ENCODE measurements at places on chromosomes 3 and 15. TPM values are rescaled to one million over a fixed set of nuclear protein-coding genes. Genes with fewer than 3 reads are reported as not detected.

- peaks cover 8% of the 10 kb centered on the region for H3K4me1 ChIP-seq
- H3K27me3 ChIP-seq: no peaks in the 10 kb centered on the region
- DNase-seq: no peak
- no peaks in the 10 kb centered on the region for H3K36me3 ChIP-seq
- no peak overlapping the region for H3K4me3 ChIP-seq
- no peak overlapping the region for H3K27ac ChIP-seq
These were observed 26.2 kb upstream of the ATP13A3 start for GRCh38 chr3:194512895-194513601.

DNA sequence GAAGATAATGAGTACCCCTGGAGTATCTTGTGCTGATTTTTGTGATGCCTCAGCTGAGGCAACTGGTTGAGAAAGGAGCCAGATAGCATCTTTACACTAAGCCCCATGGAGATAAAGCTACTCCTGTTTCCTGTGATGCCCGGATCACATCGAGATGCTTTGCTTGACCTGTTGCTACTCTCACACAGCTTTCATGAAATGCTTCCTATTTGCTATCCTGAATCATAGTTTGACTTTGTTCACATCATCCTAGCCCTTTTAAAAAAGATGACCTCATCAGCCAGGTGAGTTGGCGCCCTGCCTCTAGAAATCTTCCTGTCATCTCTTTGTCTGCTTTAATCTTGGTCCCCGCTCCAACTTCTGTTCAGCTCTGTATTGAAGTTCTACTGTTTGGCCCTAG, 409.6 kb upstream of the TBL1XR1 start:
- H3K27me3 ChIP-seq: no peaks in the 10 kb centered on the region
- H3K36me3 ChIP-seq: no peaks in the 10 kb centered on the region
- no peak overlapping the region for H3K27ac ChIP-seq
- no peak overlapping the region for H3K4me3 ChIP-seq

- no peak overlapping the region for H3K4me3 ChIP-seq
- no peak overlapping the region for H3K27ac ChIP-seq
- H3K36me3 ChIP-seq: no peaks in the 10 kb centered on the region
- peak; percentile 69 for DNase-seq
- no peaks in the 10 kb centered on the region for H3K4me1 ChIP-seq
These were observed 364.9 kb downstream of the AGBL1 start for GRCh38 chr15:86444527-86444926.

DNA sequence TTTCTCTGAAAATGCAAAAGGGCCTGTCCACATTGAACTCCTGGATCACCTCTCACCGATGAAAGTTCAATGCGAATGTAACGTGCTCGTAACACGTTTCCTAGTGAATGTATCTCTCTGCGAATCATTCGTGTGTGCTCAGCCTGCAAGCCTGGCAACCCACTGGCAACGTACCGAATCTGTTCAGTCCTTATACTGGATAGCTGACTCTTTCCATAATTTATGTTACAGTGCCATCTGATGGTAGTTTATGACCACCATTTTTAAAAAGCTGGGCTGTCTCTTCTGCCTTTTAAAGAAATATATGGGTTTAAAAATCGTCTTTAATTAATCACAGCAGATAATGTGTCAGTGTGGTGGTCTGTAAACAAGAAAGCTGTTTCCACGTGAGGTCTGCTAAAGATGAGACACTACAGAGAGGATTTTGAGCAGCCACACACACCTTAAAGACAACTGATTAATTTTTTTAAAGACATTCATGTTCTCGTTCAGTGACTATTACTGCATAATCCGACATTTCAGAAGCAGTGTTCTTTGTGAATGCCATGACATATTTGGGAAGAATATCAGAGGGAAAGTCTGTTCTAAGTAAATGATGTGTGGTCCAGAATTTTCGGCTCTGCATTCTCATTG, 69.4 kb upstream of the FOXP1 start:
- no peak overlapping the region for H3K4me3 ChIP-seq
- no peaks in the 10 kb centered on the region for H3K27me3 ChIP-seq
- no peaks in the 10 kb centered on the region for H3K4me1 ChIP-seq
- H3K36me3 ChIP-seq: no peaks in the 10 kb centered on the region
- no peak overlapping the region for H3K27ac ChIP-seq
- DNase-seq: peak; percentile 79

DNA sequence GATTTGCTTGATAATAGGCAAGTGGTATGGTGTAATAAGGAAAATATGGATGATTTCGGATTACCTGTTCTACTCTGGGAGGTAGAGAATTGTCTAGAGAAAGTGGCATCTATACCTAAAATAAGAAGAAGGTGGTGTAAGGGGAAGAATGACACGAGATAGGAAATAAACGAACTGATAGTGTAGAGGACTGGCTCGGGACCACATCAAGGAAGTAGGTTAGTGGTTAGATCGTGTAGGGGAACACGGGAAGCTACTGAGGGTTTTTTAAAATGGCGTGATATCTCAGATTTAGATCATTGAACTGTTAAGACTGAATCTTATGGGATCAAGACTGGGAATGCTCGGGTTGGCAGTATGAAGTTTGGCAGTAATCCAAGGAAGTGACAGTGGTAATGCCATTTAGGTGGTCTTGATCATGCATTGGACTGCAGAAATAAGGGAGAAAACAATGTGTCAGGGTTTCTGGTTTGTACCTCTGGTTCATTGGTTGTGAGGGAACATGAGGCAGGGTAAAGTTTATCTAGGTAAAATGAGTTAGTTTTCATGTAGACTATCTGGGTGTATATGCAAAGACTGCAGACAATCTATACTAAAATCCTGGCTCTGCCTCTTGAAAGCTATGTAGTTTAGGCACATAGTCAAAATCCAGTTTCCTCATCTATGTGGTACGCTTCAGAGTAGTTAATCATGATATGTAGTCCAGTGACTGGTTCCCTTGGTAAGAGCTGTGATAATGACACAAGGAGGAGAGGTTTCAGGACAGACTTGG, 7.4 kb downstream of the RPL14 start:
- H3K4me3 ChIP-seq: no peak overlapping the region
- H3K27ac ChIP-seq: no peak overlapping the region
- H3K27me3 ChIP-seq: no peaks in the 10 kb centered on the region
- H3K36me3 ChIP-seq: peaks cover 34% of the 10 kb centered on the region

- no peaks in the 10 kb centered on the region for H3K27me3 ChIP-seq
- H3K36me3 ChIP-seq: no peaks in the 10 kb centered on the region
- H3K4me3 ChIP-seq: no peak overlapping the region
- no peak overlapping the region for H3K27ac ChIP-seq
- no peaks in the 10 kb centered on the region for H3K4me1 ChIP-seq
- DNase-seq: no peak
These were observed 39.8 kb downstream of the GRAMD1C start for GRCh38 chr3:113878403-113878802.

DNA sequence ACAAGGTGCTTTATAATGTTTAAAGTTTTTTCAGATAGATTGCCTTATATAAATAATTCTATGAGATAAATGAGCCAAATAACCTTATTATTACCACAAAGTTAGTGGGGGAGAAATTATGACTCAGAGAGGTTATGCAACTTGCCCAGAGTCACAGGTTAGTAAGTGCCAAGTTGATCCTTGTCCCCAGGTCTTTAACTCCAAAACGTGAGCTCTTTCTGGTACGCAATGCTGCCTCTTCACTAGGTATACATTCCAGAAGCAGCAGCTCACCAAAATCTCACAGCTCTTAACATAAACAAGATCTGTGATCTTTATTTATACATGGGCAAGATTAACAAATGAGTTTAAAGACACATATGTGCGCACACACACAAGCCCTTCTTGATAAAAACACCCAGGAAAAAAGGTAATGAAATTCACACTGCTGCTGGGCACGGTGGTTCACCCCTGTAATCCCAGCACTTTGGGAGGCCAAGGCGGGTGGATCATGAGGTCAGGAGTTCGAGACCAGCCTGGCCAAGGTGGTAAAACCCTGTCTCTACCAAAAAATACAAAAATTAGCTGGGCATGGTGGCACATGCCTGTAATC, 59.8 kb upstream of the NR2F2 start:
- H3K27ac ChIP-seq: no peak overlapping the region
- DNase-seq: peak; percentile 34
- peaks cover 5% of the 10 kb centered on the region for H3K27me3 ChIP-seq
- H3K36me3 ChIP-seq: no peaks in the 10 kb centered on the region

DNA sequence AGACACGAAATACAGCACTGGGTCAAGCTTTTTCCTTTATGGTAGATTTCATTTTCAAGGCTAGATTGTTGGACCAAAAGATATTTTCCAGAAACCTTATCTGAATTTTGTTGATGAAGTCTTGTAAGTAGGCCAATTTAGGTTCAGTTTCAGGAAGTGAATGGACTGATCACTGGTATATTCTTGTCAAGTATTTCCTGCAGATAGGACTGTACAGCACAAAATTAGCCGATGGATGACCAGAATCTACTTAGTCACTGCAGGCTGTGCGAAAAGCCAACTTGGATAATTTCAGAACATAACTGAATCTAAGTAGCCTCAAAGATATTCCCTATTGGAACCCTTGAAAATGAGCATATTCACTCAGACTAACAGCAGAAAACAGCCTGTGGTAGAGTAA, 206.5 kb downstream of the NR1D2 start:
- H3K27me3 ChIP-seq: no peaks in the 10 kb centered on the region
- H3K4me1 ChIP-seq: no peaks in the 10 kb centered on the region
- H3K4me3 ChIP-seq: no peak overlapping the region

- peaks cover 44% of the 10 kb centered on the region for H3K4me1 ChIP-seq
- DNase-seq: peak; percentile 73
- H3K36me3 ChIP-seq: no peaks in the 10 kb centered on the region
- H3K27ac ChIP-seq: no peak overlapping the region
- H3K27me3 ChIP-seq: no peaks in the 10 kb centered on the region
These were observed 106.6 kb downstream of the TOP2B start for GRCh38 chr3:25558121-25558520.

DNA sequence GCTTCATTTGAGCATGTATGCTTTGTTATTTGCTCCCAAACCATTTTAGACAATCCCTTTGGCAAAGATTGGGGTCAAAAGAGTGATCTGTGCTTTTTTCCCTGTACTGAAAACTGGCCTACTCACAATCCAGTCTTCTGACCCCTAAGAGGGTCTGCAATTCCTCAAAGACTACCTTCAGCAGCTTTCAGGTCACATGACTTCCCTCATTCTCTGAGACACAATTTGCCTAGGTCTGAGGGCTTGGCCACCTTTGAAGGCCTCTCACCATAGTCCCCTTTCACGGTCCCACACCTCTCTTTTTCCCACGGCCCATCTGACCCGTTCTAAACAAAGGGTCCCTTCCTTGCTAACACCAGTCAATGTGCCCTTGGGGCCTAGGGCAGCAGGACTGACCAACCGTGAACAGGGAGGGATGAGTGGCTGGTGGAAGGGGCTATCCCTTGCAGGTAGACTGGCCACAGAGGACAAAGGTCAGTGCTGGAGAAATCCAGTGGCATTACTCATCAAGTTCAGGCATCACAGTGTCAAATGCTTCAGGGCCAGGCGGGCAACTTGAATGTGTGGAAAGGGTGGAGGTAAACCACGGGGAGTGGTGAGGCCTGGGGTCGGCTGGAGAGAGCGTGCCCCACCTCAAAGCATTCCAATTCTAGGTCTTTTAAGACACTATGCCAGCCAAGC, 10.8 kb downstream of the RASL12 start:
- H3K36me3 ChIP-seq: no peaks in the 10 kb centered on the region
- no peak overlapping the region for H3K27ac ChIP-seq
- no peak overlapping the region for H3K4me3 ChIP-seq
- H3K4me1 ChIP-seq: peaks cover 3% of the 10 kb centered on the region

DNA sequence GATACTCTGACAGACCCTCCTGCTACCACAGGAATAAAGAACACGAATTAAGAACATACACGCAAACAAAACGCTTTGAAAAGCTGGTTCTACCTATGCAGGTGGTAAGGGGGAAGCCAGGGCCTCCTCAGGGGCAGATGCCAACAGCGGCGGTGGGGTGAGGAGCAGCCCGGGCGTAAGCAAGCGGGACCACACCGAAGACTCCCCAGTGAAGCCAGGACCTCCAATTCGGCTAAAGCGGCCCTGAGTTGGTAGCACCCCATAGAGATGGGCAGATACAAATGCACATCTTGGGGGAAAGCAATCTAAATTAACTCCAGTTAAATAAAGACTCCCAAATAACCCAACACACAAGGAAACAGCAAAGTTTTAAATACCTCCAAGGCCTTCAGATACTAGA, 32.4 kb downstream of the NIPA2 start:
- H3K4me1 ChIP-seq: no peaks in the 10 kb centered on the region
- H3K4me3 ChIP-seq: no peak overlapping the region
- H3K27me3 ChIP-seq: no peaks in the 10 kb centered on the region
- H3K36me3 ChIP-seq: peaks cover 68% of the 10 kb centered on the region
- H3K27ac ChIP-seq: no peak overlapping the region

- DNase-seq: peak; percentile 92
- H3K4me3 ChIP-seq: no peak overlapping the region
- H3K4me1 ChIP-seq: no peaks in the 10 kb centered on the region
- H3K36me3 ChIP-seq: no peaks in the 10 kb centered on the region
- H3K27me3 ChIP-seq: no peaks in the 10 kb centered on the region
- no peak overlapping the region for H3K27ac ChIP-seq
These were observed 201.1 kb downstream of the NR1D2 start for GRCh38 chr3:24145981-24146822.

GRCh38 chr15:66461917-66462316, 35.6 kb downstream of the SNAPC5 start:
- H3K4me1 ChIP-seq: peaks cover 4% of the 10 kb centered on the region
- no peaks in the 10 kb centered on the region for H3K27me3 ChIP-seq
- H3K27ac ChIP-seq: peak overlapping the region; percentile 35
- DNase-seq: no peak

DNA sequence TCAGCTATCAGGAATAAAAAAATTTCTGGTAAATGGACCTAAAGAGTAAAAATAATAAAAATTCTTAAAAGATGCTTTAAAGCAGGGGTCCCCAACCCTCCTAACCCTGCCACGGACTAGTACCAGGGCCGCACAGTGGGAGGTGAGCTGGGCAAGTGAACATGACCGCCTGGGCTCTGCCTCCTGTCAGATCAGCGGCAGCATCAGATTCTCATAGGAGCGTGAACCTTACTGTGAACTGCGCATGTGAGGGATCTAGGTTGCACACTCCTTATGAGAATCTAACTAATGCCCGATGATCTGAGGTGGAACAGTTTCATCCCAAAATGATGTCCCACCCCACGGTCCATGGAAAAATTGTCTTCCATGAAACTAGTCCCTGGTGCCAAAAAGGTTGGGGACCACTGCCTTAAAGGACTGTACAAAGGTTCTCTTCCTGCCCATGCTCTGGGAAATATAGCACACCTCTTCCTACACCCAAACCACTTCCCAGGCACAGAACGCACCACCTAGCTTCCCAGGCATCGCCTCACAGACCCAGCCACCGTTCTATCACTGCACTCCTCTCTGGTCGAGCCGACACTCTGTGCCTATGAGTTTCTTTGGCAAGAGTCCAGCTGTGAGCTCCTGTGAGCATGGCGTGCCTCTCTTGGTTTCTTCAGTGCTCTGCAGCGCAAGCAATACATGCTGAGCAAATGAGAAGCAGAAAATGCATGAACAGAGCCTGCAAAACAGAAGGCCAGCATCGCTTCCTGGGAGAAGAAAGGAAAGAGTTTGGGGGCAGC, 104.9 kb downstream of the OCA2 start:
- no peaks in the 10 kb centered on the region for H3K4me1 ChIP-seq
- no peak for DNase-seq
- no peaks in the 10 kb centered on the region for H3K36me3 ChIP-seq
- H3K27me3 ChIP-seq: no peaks in the 10 kb centered on the region
- no peak overlapping the region for H3K27ac ChIP-seq

COPS2 gene
- polyA plus RNA-seq: 35.7 TPM

FBLN2 gene
- polyA plus RNA-seq: 33.5 TPM

GABRA5 gene
- polyA plus RNA-seq: 0.10 TPM

FGF7 gene
- polyA plus RNA-seq: 6.2 TPM

Data from cardiac muscle cell (in vitro differentiated cells and primary cell).